ENCODE measurements at places on chromosomes 5 and 9.

DNA sequence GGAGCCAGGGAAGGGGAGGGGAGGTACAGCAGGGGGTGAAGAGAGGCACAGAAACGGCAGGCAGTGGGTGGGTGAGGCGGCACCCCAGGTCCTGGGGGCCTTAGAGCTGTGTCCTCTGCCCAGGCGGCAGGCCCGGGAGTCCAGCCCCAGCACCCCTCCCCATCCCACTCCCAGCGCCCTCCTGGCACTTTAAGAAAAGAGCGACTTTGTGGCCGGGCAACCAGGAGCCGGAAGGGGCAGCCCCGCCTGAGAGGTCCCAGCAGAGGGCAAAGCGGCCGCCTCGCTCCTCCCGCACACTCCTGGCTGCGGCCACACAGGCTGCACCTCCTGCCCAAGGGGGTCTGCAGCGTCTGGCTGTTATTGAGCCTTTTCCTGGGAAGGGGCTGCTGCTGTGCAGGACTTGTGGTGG, 42.6 kb downstream of the NACC2 start:
- DNase-seq = peak; percentile 56

DNA sequence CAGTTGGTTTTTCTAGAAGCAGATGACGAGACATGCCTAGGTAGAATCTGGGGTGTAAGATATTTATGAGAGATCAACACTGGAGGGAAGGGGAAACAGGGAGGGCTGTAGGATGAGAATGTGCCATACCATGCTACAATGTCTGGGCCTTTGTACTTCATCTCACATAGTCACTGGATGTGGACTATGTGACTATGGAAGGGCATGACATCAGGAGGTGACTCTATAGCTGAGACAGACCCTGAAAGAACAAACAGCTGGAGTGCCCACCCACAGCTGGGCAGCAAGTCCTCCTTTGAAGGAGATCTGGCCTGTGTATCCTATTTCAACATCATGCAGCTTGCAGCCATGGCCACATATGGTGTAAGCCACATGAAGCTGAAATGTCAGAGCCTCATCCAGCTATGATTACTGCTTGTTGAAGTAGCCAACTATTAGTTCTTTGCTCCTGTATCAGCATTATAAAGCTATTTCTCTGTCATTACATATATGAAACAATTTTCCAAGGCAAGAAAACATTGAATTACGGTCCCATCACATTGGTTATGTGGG, 46.2 kb upstream of the KIF2A start:
- no peak for DNase-seq

- peak; percentile 26 for DNase-seq
Measured at GRCh38 chr9:38619556-38620447, 594 bp downstream of the ANKRD18A start.

DNA sequence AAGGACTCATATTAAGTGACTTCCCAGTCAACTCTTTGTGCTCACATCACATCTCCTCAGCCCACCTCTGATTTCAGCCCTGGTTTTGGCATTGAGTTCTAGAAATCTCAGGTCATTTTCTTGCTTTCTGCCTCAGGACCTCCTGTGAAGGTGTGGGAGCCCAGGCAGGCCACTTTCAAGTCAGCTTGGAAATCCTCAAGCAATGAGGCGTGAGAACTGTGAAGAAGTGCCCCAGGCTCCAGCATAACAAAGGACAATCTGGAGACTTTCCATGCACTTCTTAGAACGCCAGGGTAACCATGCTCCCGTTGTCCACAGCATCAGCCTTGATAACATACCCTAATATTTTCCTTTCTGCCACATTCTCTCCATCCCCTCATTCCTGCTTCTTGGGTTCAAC, 131.2 kb upstream of the MAP3K1 start:
- DNase-seq = no peak

GRCh38 chr9:5608298-5609225, 20.3 kb upstream of the RIC1 start:
- DNase-seq = no peak

GRCh38 chr9:87122947-87123685, 175.8 kb upstream of the GAS1 start:
- no peak for DNase-seq

DNA sequence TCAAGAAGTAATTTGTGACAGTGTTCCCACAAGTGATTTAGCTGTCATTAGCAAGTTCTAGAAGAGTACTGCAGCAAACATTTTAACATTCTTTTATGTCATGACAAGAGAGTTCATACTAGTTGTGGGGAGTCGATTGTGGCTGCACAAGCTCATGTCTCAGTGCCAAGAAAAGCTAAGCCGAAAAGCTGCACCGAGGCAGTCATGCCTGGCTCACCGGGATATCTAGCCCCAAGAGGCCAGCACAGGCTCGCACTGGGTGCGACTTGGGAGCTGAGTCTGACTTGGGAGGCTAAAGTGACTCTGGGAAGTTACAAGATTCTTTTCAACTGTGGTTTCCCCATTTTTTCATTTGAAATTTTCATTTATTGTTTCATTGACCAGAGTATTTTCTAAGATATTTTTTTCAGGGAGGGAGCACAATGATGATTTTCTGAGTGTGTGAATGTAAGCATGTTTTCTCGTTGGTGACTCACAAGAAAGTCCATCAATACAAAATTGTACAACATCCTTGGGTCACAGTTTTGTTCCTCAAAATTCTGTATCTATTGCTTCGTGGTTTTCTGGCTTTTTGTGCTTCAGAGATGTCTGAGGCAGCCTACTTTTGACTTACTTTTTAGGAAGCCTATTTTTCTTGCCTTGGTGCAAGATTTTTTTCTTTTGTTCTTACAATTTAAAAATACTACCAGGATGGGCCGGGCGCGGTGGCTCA, 18.7 kb downstream of the CAST start:
- no peak for DNase-seq

DNA sequence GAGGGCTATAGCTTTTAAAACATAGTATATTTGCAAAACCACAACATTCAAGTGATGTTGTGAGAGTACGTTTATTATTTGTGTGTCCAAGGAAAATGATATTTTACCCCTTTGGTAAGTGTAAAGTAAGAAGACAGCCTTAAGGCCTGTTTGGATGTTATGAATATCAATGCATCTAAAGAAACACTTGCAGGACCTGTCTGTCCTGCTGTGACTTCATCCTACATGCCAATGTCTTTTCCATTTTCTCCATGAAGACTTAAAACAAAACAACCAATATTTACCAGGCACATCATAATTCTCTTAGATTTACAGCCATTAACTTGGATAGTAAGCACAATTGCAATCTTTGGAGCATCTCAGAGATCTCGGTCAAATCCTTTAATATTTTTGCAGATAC, 29.0 kb downstream of the PRLR start:
- no peak for DNase-seq

GRCh38 chr9:6598249-6598725, 47.2 kb downstream of the GLDC start:
- no peak for DNase-seq

DNA sequence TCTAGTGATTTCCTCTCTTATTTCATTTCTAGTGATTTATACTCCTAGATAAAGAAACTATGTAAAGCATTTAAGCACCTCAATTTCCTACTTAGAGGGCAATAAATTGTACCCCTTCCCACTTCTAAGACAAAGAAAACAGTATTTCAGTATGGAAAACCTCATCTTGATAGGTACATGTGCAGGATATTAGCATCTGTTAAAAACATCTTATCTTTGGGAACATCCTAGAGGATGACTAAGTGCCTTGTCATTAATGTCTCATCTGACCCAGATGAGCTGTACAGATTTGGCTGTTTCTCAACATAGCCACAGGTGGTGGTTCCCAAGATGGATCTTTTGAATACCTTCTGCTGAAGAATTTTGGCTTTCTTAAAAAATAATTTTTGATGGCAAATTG, 5.7 kb downstream of the MEGF10 start:
- no peak for DNase-seq

DNA sequence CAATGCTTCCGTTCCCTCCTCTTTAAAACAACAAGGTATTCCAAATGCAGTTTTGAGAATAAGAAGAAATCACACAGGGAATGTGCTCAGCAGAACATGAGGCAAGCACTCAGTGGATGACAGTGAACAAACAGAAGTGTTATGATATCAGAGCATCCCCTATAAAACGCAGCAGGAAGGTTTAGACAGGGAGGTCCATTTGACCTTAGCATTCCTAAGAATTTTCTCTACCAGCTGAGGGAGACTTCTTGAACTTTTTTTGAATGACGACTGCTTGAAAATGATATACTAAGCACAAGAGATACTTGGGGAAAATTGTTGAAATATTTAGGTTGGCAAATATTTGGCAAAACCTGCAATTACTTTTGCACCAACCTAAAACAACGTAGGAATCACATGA, 3.9 kb downstream of the AMACR start:
- no peak for DNase-seq

- no peak for DNase-seq
Measured at GRCh38 chr5:135589152-135589551, 10.4 kb upstream of the CXCL14 start.

- no peak for DNase-seq
Measured at GRCh38 chr5:168356592-168356991, 65.1 kb downstream of the WWC1 start.

- DNase-seq = no peak
Measured at GRCh38 chr9:512555-513272, 298.0 kb downstream of the DOCK8 start.

DNA sequence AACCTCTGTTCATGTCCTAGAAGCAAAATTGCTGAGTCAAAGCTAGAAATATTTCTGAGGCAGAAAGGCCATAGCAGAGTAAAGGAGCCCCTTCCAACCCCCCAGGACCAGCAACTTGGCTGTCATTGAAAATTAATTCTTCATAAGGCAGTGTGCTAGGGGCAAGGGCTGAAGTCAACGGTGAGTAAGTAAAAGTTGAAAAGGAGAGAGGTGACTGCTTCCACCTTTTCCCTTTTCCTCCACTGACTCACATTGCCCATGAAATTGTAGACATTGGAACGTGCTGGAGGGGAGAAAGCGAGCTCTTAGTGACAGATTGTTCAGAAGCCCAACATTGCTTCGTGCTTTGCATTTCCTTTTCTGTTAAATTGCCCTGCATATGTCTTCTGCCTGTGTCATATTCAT, 19.1 kb downstream of the GLRA1 start:
- DNase-seq = no peak

- DNase-seq = no peak
Measured at GRCh38 chr9:96342571-96343245, 40.7 kb upstream of the HSD17B3 start.

DNA sequence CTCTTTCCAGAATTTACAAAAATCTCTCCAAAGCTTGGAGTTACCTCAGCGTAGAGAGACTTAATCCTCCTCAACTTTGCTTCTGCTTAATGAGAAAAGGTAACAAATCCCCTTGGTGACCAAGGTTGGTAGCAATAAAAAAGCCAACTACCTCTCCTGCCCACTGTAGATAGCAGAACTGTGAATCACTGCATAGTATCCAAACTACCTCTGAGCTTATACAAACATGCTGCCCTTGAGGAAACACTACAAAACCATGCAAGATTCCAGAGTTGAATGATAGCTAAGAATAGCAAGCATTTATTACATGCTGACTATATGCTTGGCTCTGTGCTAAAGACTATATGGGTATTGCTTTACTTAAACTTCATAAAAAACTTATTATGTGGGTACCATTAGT, 2.8 kb upstream of the ADAMTS12 start:
- DNase-seq = no peak

GRCh38 chr9:16352791-16353401, 517.6 kb downstream of the BNC2 start:
- DNase-seq = no peak

DNA sequence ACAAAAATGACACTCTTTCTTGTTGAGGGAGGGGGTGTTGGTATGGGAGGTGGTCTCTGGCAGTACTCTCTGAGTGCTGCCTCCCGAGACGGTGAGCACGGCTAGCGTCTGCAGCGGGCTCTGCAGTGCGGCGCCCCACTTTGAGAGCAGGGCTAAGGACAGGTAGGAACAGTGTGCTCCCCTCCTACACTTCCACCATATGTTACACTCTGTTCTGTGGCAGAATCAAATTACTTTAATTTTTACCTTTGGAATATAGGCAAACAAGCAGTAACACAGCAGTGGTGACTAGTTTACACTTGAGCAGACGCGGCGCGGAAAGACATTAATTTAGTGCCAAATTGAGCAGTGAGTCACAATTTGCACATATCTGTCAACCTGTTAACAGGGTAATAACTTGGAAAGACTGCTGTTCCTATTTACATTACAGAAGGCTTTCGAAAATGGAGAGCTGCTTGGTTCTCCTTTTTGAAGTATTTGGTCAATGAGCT, 136.3 kb downstream of the MED27 start:
- no peak for DNase-seq

DNA sequence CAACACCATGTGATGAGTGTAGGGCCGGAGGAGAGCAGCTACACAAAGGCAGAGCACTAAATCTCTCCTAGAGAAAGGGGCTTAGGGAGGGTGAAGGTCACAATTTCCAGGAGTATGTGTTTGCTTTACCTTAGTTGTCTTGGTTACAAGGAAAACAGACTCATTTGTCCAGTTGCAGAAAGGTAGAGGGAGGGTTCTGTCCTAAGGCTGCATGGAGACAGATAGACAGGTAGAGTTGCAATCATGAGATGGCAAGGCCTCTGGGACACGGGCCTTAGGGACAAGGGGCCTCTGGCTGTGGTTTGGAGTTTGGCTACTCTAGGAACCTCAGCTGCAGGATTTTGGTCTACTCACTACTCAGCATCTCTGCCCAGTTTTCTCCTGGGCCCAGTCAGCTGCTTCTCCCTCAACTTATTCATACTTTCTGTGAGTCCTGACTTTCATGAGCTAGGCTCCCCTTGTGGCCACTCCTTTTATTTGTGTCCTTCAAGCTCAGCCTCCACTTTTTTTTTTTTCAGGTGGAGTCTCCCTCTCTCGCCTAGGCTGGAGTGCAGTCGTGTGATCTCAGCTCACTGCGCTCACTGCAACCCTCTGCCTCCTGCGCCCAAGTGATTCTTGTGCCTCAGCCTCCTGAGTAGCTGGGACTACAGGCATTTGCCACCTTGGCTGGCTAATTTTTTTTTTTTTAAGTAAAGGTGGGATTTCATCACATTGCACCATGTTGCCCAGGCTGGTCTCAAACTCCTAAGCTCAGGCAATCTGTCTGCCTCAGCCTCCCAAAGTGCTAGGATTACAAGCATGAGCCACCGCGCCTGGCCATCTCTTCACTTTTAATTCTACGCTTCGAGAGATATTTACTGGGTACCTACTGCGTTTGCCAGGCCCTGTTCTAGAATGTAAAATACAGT, 76.6 kb downstream of the PTPDC1 start:
- no peak for DNase-seq

DNA sequence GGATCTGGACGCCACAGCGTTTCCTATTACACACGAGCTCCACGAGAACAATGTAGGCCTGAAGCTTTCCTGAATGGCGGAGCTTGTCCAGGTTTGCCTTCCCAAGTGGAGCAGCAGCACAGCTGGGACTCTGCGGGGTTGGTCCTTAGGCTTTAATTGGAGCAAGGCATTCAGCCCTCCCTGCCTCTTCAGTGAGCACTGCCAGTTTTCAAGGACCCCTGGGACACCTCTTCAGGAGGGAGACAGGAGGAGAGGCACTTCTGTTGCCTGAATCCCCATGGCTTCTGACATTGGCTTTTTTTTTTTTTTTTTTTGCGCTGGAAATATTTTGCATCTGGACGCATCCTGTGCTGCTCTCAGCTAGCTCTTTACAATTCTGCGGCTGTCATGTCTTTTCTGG, 179.4 kb downstream of the SEMA6A start:
- DNase-seq = no peak

GRCh38 chr5:62731022-62731421, 152.4 kb downstream of the LRRC70 start:
- no peak for DNase-seq

All from SW480 (cell line).